ENCODE measurements at places on chromosomes 1 and 21.
A peak's percentile ranks its signal among the peaks of the same experiment; 100 is the strongest.

DNA sequence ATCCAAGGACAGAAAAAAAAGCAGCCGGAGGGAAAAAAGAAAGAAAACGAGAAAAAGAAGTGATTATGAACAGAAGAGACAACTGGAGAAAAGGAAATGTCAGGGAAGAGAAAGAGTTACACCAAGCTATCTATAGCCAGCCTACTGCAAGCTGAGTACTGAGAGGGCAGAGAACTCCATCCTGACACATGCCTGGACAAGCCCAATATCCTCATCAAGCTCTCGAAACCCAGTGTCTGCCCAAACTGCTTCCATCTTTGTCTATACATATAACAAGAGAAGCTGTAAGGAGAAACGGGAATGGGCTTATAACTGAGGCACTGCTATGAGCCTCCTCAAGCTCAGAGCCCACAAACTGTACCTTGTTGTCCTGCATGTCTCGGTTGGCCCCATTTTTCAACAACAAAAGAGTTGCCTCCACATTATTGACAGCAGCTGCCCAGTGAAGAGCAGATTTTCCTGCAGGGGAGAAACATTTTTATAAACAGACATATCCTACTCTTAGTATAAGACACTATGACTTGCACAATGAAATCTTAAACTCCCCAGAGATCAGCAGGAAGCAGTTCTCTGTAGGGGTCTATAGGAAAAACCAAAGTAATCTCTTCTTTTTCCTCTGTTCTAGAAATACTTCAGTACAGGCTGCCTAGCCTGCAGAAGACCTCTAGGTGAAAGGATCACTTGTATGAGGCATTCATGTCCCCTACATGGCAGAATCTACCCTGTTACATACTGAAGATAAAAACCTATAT lies 21.2 kb upstream of the ADAM30 start:
- no peak for DNase-seq

DNA sequence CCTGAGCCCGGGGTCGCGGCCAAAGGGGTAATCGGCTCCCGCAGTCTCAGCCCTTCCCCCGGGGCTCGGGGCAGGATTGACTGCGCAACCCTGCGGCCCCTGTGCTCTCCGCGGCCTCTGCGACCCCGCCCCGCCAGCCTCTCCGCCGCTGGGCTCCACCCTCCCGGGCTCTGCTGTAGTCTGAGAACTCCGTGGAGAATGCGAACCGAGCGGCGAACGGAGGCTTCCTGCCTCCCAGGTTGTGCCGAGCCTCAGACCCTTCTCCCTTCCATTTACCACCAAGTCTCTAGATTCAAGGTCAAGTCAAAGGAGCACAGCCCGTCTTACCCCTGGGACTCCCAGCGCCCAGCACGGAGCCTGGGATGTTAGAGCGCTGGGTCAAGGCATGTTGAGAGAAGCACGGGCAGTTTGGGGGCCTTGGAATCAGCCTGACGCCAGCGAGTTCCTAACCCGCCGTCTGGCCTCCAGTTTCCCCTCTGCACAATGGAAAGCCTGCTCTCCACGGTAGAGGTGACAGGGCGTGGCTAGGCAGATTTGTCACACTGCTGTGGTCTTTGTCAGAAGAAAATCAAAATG lies 3.0 kb downstream of the ATP2B4 start:
- no peak for DNase-seq

- peak; percentile 25 for DNase-seq
Observed at GRCh38 chr1:19390901-19391595, 78.9 kb downstream of the SLC66A1 start.

- no peak for DNase-seq
Observed at GRCh38 chr1:84020151-84020550, 21.2 kb upstream of the TTLL7 start.

DNA sequence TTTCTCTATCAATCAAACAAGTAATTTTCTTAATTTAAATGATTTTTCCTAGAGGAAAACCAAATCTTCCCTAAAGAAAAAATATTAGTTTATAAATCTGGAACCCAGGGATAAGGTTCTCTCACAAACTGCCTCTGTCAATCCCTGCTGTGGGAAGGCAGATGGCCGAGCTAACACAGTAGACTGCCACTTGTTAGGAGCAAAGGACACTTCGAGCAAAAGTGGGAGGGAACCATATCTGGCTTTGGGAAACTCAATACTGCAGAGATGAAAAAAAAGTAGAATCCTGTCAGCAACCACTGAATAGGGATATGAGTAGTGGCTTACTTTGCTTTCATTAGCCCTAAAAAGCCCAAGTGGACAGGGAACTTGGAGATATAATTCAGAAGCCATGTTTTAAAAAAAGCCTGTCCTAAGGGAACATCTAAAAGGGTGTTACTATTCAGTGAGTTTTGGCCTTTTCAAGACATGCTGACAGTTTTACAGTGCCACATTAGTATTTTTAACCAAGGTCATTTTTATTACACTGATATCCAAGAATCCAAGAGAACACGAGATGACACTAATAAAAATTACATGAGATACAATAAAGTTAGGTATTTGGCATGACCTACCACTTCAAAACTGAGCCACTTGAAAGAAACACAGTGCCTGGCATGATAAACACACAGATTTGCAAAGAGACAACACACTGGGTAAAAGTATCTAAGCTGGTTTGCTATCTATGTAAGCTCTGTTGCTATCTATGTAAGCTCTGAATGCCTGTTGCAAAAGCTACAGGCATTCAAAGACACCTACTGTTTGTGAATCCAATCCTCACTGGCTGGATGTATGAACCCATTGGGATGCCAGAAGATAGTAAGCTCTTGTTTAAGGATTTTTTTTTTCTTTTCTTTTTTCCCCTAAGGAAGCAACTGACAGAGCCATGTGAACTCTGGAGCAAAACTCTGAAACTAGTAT lies 21.4 kb downstream of the TEX38 start:
- DNase-seq = no peak

DNA sequence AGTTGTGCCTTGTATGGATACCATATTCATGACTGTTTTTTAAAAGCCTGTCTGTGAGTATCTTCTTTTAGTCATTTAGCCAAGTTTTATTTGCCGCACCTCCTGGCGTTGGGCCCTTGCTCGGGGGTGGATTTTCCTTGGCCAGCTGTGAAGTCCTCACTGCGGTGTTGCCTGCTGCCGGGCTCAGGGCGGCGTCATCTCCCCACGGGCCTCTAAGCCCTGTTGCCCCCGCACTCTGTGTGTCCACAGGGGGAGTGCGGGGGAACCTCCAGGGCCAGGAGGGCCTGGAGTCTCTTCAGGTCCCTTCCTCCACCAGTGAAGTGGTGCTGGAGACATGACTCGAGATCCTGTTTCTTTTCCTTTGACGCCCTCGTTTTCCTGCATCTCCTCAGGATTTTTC lies 65.8 kb upstream of the DIP2A start:
- DNase-seq = no peak

DNA sequence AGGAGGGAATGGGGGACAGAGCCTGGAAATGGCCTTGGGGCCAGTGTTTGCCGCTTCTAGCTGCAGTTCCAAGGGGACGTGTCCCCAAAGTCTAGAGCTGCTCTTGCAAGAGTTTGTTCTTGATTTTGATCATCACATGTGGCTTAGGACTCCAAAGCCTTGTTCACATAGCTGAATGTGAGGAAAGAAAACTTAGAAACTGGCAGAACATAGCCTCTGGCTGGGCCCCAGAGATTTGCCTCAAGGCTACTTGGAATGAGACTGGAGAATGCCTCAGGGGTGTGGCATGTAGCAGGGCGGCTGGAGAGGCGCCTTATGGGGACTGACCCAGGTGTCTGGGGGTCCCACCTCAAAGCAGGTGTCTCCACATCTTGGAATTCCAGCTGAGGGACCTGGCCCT lies 2.3 kb downstream of the PDXK start:
- no peak for DNase-seq

GRCh38 chr1:215529571-215529970 lies 37.5 kb upstream of the KCTD3 start:
- DNase-seq = no peak

Measured in stimulated activated CD4-positive, alpha-beta T cell treated with anti-CD3 and anti-CD28 coated beads, Interleukin-1b, Interleukin-23, amount 100 ng/mL, for 1 hour (primary cell).